ENCODE measurements at places on chromosomes 2 and 18.

DNA sequence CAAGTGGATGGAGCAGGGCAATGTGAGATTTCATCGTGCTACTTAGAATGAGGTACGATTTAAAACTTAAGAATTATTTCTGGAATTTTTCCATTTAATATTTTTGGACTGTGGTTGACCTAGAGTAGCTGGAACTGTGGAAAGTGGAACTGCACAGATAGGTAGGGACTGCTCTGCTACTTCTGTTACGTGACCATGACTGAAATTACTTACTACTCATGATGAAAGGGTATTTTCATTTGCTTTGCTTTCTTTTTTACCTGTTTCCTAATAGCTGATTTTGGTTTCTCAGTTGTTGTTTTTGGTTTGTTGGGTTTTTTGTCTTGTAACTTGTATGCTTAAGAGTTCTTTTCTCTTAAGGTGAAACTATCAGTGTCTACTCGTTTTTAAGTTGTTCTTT, 11.4 kb downstream of the UBE2E3 start:
- no peak for DNase-seq

- DNase-seq = peak; percentile 96
Observed at GRCh38 chr18:3449512-3450011, 410 bp upstream of the TGIF1 start.

DNA sequence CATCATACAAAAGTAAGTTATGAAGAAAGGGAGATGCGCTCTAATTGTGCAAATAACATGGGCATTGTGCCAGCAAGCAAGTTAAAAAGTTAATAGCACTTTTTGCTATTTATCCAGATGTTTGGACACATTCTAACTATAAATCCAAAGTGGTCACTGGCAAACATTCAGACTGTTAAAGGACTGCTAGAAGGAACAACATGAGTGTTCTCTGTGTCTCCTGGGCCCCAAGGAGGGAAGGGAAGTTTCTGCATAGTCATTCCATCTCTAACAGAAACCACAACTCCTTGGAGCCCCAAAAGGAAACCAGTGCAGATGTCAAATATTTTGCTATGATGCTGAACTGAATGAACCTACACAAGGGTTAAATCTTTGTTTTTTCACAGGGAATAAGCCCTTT, 213.3 kb upstream of the HNRNPA3 start:
- DNase-seq = peak; percentile 67

- DNase-seq = peak; percentile 20
Observed at GRCh38 chr2:218319813-218320365, 27.6 kb upstream of the TMBIM1 start.

DNA sequence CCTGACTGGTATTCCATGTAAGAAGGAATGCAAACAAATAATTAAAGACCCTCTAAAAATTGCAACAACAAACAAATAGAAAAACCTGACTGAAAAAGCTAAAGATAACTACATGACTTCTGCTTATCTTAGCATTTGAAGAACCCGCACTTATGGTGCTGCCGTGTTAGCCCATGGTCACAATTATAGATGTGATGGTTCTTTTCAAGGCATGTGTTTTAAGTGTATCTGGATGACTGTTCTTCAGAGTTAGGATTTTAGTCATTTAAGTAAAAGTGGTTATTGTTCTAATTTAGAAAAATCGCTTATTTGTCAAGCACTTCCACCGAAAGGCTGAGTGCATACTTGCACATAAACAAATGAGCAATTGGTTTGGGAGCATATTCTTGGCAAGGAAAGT, 77.3 kb downstream of the CPS1 start:
- no peak for DNase-seq

DNA sequence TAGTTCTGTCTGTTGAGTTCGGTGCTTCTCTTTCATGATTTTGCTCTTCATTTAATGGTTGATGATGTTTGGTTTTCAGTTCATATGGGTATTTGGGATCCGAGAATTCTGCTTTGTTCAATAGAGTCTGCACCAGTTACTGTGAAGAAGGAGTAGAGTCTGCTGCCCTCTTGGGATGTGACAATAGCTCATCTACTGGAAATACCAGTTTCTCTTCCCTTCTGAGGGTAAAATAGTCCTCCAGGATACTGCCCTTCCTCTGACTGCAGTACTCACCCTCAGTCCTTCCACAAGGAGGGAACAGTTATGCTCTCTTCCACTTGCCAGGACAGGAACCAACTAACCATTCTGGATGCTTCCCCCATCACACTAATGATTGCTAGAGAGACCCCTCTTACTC, 12.5 kb upstream of the TNFAIP6 start:
- no peak for DNase-seq

GRCh38 chr2:102550151-102550550, 69.2 kb upstream of the SLC9A2 start:
- DNase-seq = no peak
